ENCODE measurements at places on chromosomes 7 and 10.
A peak's percentile ranks its signal among the peaks of the same experiment; 100 is the strongest.

DNA sequence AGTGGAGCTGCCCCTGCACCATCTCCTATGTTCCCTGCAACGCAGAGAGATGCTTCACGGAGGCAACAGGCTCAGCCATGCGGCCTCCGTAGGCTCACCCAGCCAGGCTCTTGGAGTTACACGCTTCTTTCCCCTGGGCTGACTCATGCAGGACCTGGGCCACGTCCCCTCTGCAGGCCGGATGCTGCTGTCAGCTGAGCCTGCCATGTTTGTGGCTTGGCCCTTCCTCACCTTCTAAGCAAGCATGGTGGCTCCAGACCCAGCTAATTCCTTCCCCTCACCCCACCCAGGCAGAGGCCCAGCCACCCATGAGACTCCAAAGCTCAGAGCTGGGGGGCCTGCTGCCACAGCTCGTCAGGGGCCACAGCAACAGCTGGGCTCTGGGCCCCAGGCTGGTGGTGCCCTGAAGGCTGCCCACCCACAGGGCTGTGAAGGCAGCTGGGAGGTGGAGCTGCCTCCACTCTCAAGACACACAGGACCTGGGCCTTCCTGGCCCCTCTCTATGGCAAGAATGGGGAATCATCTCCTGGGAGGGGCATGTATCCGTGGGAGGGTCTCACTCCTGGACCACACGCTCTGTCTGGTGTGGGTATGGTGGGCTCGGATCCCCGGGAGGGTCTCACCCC is 219.6 kb downstream of the ELFN1 start:
- no peak for DNase-seq

GRCh38 chr7:103988468-103989199 is 824 bp downstream of the RELN start:
- DNase-seq, result no peak

DNA sequence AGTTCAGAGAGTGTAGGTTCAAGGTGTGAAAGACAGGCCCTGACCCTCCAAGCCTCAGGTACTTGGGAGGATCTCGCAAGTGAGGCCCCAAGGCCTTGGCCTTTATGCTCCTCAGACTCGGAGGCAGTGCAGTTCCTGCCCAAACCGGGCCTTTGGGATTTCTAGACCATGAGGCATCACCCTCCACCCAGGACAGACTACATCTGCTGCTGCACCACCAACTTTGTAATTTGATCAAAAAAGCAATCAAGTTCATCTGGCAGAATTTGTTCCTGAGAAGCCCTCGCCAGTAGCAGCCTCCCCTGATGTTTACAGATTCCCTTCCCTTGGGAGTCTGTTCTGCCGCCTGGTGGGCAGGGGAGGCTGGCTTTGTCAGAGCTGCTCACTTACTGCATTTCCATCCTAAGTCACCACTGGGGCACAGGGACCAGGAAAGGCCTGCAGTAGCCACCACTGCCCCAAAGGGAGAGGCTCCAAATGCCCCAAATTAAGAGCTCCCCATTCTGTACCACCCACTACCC is 2.1 kb downstream of the CAMK2G start:
- no peak for DNase-seq

- DNase-seq, result peak; percentile 35
Measured at GRCh38 chr7:96707901-96708774, 1.5 kb downstream of the SEM1 start.

GRCh38 chr10:106900016-106900652 is 264.4 kb downstream of the SORCS1 start:
- no peak for DNase-seq

DNA sequence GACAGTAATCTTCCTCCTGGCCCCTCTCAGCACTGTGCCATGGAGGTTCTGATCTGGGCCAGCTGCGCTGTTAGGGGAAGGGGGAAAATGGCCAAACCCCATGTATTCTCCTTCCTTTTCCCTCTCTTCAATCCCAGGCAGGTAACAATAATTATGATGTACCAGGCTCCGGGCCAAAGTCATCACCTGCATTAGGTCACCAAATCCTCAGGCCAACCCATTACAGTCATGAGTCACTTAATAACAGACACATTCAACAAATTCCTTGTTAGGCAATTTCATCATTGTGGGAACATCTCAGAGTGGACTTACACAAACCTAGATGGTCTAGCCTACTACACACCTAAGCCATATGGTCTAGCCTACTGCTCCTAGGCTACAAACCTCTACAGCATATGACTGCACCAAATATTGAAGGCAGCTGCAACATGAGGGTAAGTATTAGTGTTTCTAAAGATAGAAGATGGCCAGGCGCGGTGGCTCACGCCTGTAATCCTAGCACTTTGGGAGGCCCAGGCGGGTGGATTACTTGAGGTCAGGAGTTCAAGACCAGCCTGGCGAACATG is 2.2 kb upstream of the HSPB1 start:
- DNase-seq, result no peak

DNA sequence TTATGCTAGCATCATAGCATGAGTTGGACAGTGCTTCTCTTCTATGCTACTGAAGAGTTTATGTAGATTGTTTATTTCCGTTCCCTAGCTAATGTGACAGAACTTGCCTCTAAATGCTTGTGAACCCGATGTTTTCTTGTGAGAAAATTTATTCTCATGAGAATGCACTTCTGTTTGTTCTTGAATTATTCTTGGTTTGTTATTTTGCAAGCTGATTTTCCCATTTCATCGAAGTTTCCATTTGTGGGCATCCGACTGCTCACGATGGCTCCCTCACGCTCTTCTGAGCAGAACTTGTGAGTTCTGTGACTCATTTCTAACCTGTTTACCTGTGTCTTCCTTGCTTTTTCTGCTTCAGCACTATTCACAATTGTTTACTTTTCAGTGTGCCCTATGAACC is 59.9 kb downstream of the WDFY4 start:
- DNase-seq, result no peak

GRCh38 chr7:46100521-46100920 is 179.4 kb upstream of the IGFBP3 start:
- no peak for DNase-seq

GRCh38 chr10:117570880-117571279 is 28.3 kb downstream of the EMX2 start:
- DNase-seq, result no peak

DNA sequence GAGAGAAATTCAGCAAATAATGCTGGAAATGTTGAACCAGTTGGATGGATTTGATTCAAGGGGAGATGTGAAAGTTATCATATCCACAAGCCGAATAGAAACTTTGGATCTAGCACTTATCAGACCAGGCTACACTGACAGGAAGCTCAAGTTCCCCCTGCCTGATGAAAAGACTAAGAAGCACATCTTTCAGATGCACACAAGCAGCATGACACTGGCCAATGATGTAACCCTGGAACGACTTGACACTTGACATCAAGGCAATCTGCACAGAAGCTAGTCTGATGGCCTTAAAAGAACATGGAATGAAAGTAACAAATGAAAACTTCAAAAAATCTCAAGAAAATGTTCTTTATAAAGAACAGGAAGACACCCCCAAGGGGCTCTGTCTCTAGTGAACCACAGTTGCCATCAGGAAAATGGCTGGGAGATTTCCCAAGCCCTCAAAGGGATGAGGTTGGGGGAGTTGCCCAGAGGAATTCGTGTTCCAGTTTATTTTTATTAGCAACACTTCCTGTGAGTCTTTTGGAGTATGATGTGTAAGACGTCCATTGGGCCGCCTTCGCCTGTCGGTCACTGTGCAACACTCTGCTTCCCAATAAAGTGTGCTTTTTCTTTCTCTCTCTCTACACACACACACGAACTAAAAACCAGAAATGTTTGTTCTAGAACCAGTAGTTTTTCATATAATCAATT is 200.0 kb downstream of the HIBADH start:
- no peak for DNase-seq

DNA sequence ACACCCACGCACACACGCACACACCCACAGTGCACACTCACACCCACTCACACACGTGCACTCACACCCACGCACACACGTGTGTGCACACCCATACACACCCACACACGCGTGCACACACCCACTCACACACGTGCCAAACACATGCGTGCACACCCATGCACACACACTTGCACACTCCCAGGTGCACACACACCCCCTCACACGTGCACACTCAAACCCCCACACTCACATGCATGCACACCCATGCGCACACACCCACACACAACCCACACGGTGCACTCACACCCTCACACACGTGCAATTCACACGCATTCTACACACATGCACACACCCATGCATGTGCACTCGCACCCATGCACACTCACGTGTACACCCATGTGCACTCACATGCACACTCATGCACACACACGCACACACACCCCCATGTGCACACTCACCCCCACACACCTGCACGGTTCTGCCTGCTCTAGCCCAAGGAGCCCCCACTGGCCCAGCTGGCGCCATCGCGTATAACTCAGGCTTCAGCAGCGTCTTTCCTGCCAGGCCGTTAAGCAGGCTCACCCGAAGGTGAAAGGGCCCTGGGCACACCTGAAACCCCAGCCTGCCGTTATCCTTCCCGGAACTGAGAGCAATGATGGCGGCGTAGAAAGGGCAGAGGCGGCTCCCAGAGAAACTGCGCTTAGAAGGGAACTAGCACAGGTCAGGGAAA is 63.9 kb upstream of the PDGFA start:
- no peak for DNase-seq

- DNase-seq, result no peak
Measured at GRCh38 chr10:124534231-124534798, 72.7 kb downstream of the LHPP start.

GRCh38 chr10:102619281-102619981 is 24.8 kb upstream of the TRIM8 start:
- no peak for DNase-seq

DNA sequence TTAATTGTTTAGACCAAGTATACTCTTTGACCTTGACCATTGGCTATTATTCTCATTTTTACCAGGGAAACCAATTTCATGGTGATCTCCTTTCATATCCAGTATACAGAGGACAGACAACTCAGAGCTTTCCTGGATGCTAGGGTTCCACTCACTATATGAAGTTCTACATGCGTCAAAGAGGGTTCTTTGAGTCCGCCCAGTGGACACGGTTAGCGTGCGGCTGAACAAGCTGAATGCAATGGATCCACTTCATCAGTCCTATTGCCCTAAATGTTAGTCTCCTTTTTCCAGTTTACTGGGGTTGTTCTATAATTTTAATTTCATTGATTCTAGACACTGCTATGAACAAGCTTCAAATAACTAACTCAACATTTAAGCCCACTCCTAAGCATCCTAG is 162.4 kb upstream of the PCLO start:
- DNase-seq, result no peak

DNA sequence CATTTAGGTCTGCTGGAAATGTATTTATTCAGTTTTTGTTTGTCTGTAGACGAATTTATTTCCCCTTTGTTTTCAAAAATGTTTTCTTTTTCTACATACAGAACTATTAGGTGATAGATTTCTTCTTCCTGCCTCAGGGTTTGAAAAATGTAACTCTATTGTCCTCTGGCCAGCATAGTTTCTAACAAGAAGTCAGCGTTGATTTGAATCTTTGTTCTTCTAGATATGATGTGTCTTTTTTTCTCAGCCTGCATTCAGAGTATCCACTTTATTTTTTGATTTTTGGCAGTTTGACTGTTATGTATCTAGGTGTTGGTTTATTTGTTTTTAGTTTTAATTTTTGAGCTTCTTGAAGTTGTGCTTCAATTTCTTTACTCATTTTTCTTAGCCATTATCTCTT is 7.5 kb upstream of the OR2F1 start:
- DNase-seq, result no peak

DNA sequence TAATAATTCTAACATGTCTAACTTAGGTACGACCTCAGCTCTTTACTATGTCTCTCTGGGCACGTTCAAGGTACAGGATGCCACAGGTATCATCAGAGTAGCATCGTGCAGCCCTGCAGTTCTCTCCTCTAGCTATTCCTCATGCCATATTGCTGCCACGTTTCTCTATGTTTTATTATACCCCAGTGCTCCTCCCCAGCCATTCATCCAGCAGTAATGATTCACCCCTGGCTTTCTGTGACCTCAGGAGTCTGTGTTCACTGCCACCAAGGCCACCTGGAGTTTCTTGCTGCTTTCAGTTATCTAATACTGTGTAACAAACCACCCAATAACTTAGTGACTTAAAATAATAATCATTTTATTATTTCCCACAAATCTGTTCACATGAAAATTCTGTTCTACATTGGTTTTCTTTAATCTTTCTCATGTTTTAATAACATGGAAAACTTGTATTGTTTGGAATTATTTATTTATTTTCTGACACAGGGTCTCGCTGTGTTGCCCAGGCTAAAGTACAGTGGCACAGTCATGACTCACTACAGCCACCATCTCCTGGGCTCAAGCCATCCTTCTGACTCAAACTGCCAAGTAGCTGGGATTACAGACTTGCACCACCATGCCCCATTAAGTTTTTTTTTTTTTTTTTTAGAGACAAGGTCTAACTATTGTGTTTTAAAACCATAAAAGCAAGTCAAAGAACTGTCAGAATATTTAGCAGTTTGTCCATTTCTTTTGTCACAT is 21.8 kb downstream of the REEP3 start:
- no peak for DNase-seq

GRCh38 chr10:69086001-69086509 is 1.8 kb upstream of the SRGN start:
- DNase-seq, result no peak

Data from NCI-H748 treated with DMSO at 0.1 percent for 48 hours (cell line).